ENCODE measurements at places on chromosomes 7 and 10.

- DNase-seq = no peak
These were observed 133.3 kb upstream of the STK17A start for GRCh38 chr7:43449577-43449976.

DNA sequence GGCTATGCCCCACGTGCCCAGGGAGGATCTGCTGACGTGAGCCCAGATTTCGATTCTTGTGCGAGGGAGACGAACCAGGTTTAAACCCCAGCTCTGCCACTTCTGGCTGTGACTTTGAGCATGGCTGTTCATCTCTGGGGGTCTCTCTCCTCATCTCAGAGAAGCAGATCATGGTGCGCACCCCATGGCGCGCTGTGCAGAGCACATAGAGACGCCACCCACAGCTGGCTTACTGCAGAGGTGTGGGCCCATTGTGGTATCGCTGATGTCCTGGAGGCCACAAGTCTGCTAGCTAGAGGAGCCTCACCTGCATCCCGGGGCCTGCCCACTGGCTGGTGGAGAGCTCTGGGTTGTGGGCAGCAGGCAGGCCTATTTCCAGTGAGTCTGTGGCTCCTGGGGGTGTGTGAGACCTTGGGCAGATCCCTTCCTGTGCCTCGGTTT is 140.5 kb downstream of the LHPP start:
- no peak for DNase-seq

DNA sequence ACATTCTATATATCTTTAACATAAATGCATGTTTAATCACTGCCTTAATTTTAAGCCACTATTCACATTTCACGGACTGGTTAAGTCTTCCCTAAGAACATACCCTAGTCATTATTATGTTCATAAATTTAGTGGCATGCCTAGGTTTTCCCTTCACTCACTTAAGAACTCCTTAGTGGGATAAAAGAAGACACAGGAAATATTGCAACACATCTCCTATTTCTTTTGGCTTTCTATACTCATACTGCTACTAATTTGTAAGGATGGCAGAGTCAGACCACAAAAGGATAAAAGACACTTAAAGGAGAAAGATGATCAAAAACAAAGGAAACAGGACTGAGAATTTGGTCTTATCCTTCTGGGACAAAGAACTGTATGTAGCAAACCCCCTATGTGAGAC is 951.4 kb downstream of the SORCS3 start:
- DNase-seq = no peak

GRCh38 chr10:94443047-94443446 is 40.7 kb downstream of the TBC1D12 start:
- no peak for DNase-seq

DNA sequence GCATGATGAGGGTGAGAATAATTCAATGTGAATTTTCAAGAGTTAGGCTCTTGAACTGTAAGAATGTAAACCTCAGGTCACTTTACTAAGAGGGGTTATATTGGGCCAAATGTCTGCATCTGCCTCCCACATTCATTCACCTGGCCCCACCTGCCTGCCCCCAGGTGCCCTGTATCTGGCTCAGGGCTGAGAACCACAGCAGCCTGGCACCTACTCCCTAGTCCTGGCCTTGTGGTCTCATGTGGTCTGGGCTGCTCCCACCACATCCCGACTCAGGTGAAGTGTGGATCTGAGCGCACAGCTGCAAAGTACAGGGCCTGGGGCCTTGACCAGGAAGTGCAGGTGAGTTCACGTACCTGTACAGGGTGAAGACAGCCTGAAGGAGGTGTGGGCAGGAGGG is 182.1 kb downstream of the PFKFB3 start:
- no peak for DNase-seq

DNA sequence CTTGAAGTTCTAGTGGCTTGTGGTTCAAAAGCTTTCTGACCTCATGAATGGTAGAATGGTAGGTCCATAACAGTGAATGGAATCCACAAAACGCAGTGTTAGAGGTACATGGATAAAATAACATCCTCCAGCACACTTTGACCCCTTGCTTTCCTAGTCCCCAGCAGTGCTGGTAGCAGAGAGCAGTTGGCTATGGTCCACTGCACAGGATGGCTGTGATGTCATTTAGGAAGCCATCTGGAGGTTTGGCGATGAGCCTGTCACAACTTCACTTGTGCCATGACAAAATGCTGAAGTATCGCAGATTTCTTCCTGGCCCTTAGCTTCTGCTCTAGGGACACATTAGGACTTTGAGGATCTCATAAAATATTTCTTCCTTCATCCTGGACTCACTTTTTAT is 300.0 kb upstream of the FZD8 start:
- DNase-seq = no peak

DNA sequence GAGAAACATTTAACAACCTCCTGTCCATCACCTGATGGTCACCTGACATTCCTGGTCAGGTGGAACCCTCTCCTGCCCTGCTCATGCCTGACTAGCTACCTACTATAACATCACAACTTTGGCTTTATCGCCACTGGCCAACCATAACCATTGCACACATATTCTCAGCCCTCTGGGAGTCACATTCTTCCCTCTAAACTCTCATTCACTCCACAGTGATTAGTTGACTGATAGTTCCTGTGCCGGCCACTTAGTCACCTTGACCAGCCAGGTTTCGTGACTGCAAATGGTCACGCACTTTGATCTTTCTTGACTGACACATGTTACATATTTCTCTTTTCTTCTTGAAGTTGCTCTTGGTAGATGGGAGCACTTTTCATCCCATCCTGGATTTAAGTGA is 50.1 kb downstream of the GNAI1 start:
- no peak for DNase-seq

- DNase-seq = no peak
These were observed 31.5 kb downstream of the SHTN1 start for GRCh38 chr10:116973371-116973905.

GRCh38 chr10:35236739-35237138 is 99.6 kb upstream of the CCNY start:
- no peak for DNase-seq

GRCh38 chr10:34193931-34194626 is 621.0 kb downstream of the PARD3 start:
- no peak for DNase-seq

DNA sequence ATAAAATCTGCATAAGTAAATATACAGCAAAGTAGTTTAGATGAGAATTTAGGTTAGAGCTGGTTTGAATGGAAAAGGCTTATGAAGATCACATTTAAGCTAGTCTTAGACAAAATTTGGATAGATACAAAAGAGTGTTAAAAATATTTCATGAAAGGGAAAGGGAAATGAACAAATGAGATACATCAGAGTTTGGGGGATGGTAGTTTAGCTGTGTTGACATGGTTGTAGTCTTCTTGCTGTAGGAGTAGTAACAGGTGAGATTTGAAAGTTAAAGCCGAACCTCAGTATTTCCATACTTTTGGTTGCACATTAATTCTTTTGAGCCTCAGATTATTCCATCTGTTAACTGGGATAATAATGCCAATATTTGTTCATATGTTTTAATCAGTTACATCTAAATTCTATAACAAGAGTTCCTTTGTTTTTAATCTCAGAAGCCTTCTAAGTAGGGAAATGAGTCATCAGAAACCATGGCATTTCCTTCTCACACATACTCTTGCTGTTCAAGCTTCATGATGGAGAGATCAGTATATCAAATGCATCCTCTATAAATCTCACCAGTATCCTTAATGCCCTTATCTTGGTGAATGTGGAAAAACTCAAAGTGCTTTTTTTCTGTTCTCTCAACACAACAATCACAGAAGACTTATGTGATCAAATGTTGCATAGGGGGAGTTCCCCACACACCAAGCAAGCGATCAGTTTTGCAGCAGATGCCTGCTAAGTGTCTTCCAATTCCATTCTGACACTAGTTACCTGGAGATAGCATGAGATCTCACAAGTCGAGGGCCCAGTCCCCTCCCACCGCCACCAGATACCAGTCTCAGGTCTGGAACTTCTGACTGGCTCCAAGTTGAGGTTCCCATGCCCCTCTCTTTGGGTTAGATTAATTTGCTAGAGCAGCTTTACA is 84.7 kb downstream of the MAPK8 start:
- DNase-seq = no peak

- DNase-seq = no peak
These were observed 218.1 kb downstream of the PTEN start for GRCh38 chr10:88081457-88082054.

DNA sequence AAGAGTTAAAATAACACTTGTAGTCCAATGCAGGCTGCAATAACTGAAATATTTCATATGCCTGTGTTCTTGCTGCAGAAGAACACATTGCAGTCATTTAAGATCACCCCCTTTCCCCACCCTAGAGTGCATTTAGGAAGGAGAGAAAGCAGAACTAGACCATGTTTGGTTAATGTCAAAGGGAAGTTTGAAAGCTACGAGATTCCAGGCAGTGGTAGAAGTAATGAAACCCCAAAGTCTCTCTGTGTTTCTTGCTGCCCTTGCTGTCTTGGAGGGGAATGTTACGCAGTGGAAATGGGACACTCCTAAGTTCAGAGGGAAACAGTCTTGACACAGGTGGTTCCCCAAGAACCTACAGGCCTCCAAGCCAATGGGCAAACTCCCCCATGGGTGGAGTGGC is 242.9 kb downstream of the PTEN start:
- no peak for DNase-seq

GRCh38 chr7:44853391-44853790 is 5.5 kb upstream of the H2AZ2 start:
- no peak for DNase-seq

DNA sequence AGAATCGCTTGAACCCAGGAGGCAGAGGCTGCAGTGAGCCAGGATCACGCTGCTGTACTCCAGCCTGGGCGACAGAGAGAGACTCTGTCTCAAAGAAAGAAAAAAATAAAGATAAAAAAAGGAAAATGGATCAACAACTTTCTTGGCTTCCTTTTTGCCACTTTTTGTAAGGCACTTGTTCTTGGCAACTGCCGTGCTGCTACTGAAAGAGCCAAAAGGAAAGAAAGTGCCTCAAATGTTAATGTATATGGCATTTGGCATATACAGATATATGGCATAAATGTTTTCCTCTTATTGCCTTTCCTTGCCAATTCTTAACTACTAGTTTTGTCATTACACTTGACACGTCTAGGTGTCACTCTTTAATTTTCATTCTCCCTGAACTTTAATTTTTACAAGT is 393.7 kb upstream of the LRGUK start:
- no peak for DNase-seq

GRCh38 chr7:80370587-80370986 is 141.3 kb downstream of the GNAT3 start:
- DNase-seq = no peak

DNA sequence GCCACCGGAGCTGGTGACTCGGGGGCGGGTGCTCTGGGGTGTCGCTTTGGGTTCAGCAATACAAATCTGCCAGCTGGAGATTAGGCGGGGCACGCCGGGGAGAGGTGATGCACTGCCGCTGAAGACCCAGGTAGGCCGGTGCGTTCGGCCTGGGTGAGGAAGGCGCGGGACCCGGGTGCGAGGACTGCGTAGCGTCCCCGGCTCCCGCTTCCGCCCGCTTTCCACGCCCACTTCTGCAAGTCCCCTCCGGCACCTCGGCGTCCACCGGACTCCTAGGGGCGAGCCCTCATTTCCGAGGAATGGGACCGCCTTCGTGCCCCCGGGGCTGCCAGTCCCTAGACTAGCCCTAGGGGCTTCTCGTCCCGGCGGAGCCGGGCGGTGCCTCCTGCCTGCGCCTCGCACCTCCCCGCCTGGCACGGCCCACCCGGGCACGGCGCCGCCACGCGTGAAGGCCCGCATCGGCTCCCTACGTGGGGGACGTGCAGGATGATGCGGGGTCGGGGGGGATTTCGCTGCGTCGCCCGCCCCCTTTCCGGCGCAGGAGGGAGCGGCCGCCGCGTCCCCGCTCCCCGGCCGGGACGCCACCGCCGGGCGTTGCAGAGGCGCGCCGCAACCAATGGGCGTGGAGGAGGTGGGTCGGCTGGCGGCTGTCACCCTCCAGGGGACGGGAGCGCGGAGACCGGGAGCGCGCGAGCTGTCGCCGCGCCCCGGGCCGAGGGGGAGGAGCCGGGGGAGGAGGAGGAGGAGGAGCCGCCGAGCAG is 40.0 kb downstream of the HK1 start:
- DNase-seq = peak; percentile 61

DNA sequence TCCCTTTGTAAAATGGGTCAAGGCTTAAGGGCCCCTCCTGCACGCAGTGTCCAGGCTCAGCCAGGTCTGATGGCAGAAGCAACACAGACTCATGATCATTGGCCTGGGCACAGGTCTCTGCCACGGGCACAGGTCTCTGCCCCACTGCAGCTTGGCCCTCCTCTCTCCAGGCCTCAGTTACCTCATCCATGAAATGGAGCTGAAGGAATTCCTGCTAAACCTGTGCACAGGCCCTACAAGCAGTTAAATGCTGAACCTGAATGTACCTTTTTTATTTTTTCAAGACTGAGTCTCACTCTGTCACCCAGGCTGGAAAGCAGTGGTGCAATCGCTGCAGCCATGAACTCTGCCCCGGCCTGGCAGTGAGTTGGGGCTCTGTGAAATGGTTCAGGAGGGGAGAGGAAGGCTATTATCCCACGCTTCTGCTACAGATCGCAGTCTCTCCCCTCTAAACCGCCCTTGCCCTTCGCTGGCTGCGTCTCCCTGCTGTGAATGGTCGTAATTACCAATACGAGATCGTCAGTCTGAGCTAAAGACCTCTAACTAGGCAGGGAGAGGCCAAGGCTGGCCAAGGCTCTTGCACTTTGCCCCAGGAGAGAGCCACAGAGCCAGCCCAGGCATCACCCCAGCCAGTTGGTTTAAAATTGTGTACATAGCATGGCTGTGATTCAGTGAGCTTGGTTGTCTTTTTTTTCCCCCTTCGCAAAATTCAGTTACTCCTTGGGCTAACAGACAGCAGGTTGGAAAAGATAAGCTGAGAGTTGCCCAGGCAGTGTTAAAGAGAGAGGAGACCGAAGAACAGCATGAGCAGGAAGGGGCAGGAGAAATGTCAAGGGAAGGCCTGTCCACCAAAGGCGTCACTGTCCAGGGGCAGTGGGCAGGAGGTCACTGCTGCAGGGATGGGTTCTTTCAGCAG is 93.0 kb upstream of the KCTD7 start:
- no peak for DNase-seq

- no peak for DNase-seq
These were observed 59.3 kb downstream of the PRTFDC1 start for GRCh38 chr10:24893127-24893526.

DNA sequence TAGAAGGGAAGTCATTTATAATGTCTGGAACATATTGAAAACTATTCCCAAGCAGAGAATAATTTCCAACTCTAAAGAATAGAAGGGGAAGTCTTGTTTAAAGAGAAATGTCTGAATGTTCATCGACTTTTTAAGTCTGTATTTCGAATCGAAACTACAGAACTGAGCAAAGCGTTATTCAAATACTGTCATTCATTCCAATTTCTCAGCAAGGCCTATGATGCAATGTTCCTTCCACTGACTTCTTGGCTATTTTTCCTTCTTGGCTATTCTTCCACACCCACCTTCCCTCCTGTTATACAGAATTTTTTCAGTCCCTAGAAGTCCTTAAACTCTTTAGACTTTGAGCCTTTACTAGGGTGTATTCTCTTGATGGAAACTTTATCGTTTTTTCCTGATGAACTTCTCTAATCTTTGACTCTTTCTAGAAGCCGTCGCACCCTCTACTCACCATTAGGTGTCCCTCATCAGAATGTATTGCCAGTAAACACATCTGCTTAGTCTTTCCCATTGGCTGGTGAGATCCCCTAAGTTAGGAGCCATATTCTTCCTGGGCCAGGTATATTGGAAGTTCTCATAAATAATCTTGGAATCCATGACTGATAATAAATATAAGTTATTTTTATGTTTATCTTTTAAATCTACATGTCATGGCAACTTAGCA is 235.7 kb upstream of the CCDC6 start:
- DNase-seq = no peak

Data from COR-L47 (cell line).